A549 treated with CORT108297 at 1 μM for 4 hours (cell line): ENCODE measurements at places on chromosomes 4 and X. TPM values are rescaled to one million over a fixed set of nuclear protein-coding genes. Genes with fewer than 3 reads are reported as not detected.

Gene GPR50
- total RNA-seq: 0.12 to 0.17 TPM (median 0.15 TPM) in 4 of 5 replicates, not detected in the other

Gene MMGT1
- total RNA-seq: 15.8 to 17.8 TPM (median 16.6 TPM) in 5 replicates

Gene ABLIM2
- 1.1 to 1.9 TPM (median 1.5 TPM) in 5 replicates for total RNA-seq

Gene SHROOM2
- total RNA-seq: 0.40 to 0.52 TPM (median 0.44 TPM) in 5 replicates

Gene AMOT
- 0.02 to 0.07 TPM (median 0.02 TPM) in 5 replicates for total RNA-seq

Gene SMARCAD1
- 10.0 to 14.2 TPM (median 12.2 TPM) in 5 replicates for total RNA-seq

Gene CSN1S1
- total RNA-seq: not detected in 5 replicates

Gene PDCL2
- not detected in 5 replicates for total RNA-seq

Gene TEX11
- total RNA-seq: not detected in 5 replicates

Gene CT83
- total RNA-seq: not detected in 5 replicates

Gene NAP1L2
- 1.1 to 1.6 TPM (median 1.3 TPM) in 5 replicates for total RNA-seq

Gene DSPP
- total RNA-seq: not detected in 5 replicates

Gene RTL5
- 2.2 to 2.6 TPM (median 2.6 TPM) in 5 replicates for total RNA-seq

Gene NAA15
- 23.4 to 35.2 TPM (median 24.4 TPM) in 5 replicates for total RNA-seq

Gene TAF1
- total RNA-seq: 12.4 to 22.3 TPM (median 16.5 TPM) in 5 replicates

Gene HAND2
- 0.22 to 0.81 TPM (median 0.49 TPM) in 5 replicates for total RNA-seq

Gene PHEX
- 0.25 to 0.40 TPM (median 0.34 TPM) in 5 replicates for total RNA-seq

Gene HPGD
- total RNA-seq: 54.2 to 64.4 TPM (median 56.7 TPM) in 5 replicates

Gene PABPC5
- total RNA-seq: 0.06 TPM in 1 of 5 replicates, not detected in the others

Gene TSPAN5
- 14.6 to 17.8 TPM (median 15.6 TPM) in 5 replicates for total RNA-seq

Gene GPR119
- not detected in 5 replicates for total RNA-seq

Gene MTCP1
- total RNA-seq: 15.5 to 23.6 TPM (median 18.1 TPM) in 5 replicates

Gene XG
- 0.07 to 0.09 TPM in 2 of 5 replicates, not detected in the others for total RNA-seq

Gene SH3RF1
- total RNA-seq: 8.8 to 11.5 TPM (median 10.7 TPM) in 5 replicates

Gene NIPAL1
- total RNA-seq: 0.68 to 1.1 TPM (median 0.86 TPM) in 5 replicates

Gene PPP4R3C
- total RNA-seq: not detected in 5 replicates

Gene VSIG4
- not detected in 5 replicates for total RNA-seq

Gene TMLHE
- total RNA-seq: 8.5 to 10.8 TPM (median 10.2 TPM) in 5 replicates

Gene ENPEP
- 0.01 to 0.14 TPM (median 0.09 TPM) in 5 replicates for total RNA-seq

Gene SPACA5
- not detected in 5 replicates for total RNA-seq

Gene POF1B
- 2.4 to 3.3 TPM (median 2.5 TPM) in 5 replicates for total RNA-seq

Gene CHIC2
- 7.5 to 8.7 TPM (median 7.7 TPM) in 5 replicates for total RNA-seq

Gene ATP7A
- total RNA-seq: 2.5 to 3.4 TPM (median 3.1 TPM) in 5 replicates

Gene PAGE1
- total RNA-seq: 0.25 to 0.31 TPM in 2 of 5 replicates, not detected in the others

Gene GAGE2A
- total RNA-seq: not detected in 5 replicates

Gene FRMD7
- not detected in 5 replicates for total RNA-seq

Gene SYP
- total RNA-seq: 2.6 to 3.5 TPM (median 2.7 TPM) in 5 replicates

Gene ODAM
- total RNA-seq: not detected in 5 replicates

Gene PPP2R2C
- 32.1 to 41.3 TPM (median 38.7 TPM) in 5 replicates for total RNA-seq

Gene NCBP2L
- not detected in 5 replicates for total RNA-seq

Gene RIPPLY1
- not detected in 5 replicates for total RNA-seq

Gene USP17L13
- total RNA-seq: not detected in 5 replicates

Gene DDX53
- total RNA-seq: not detected in 5 replicates

Gene RBM47
- 17.6 to 23.2 TPM (median 21.5 TPM) in 5 replicates for total RNA-seq

Gene ZFP92
- total RNA-seq: 0.35 to 0.65 TPM (median 0.60 TPM) in 5 replicates

Gene MFAP3L
- 4.1 to 5.4 TPM (median 4.5 TPM) in 5 replicates for total RNA-seq

Gene SYAP1
- 20.7 to 24.7 TPM (median 21.8 TPM) in 5 replicates for total RNA-seq

Gene GPRIN3
- 2.8 to 5.9 TPM (median 4.7 TPM) in 5 replicates for total RNA-seq

Gene TENM3
- 1.0 to 1.8 TPM (median 1.5 TPM) in 5 replicates for total RNA-seq

Gene GATB
- 9.9 to 12.1 TPM (median 11.3 TPM) in 5 replicates for total RNA-seq

Gene SLC2A9
- total RNA-seq: 0.18 to 0.74 TPM (median 0.27 TPM) in 5 replicates
